ENCODE measurements at places on chromosomes 1 and 21.
A peak's percentile ranks its signal among the peaks of the same experiment; 100 is the strongest.

GRCh38 chr1:98496256-98496995 lies 165.1 kb upstream of the SNX7 start:
- DNase-seq: no peak

DNA sequence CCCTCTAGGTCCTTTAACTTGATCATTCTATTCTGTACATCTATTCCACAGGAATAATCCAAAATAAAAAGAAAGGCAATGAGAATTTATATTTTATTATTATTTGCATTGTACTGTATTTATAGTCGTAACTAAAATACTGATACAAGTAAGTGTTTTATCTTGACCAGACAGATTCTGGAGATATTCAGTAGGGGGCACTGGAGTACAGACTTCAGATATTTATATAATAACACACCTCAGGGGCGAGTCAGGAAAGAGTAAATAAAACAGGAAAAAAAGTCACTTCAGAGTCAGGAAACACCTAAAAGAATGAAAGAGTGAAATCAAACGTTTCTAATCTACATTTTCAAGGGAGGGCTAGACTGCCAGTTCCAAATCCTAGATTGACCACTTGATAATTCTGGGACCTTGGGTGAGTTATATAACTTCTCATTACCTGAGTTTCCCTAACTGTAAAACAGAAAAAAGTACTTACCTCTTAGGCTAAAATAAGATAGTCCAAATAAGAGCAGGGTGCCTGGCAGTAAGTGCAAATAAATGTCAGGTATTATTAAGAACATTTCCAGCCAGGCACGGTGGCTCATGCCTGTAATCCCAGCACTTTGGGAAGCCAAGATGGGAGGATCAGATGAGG lies 31.1 kb upstream of the MTF1 start:
- no peak for DNase-seq

DNA sequence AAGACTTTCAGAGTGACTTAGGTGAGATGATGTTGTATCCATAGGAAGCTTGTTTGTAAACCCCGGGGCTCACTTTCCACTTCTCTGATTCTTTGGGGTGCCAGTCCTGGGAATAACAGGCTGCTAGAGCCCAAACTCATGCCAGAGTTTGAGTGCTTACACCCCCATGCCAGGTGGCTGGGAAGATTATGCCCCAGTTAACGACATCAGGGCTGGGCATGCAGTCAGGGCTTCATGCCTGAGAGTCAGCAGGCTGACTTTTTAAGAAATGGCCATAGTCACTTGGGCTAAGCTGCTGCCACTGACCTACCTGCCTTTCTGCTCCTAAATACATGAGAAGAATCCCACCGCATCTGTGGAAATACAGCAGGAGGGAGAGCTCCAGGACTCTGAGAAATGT lies 425.6 kb upstream of the VAMP3 start:
- DNase-seq: no peak

- no peak for DNase-seq
Observed at GRCh38 chr1:78641558-78641957, 8.1 kb upstream of the IFI44 start.

DNA sequence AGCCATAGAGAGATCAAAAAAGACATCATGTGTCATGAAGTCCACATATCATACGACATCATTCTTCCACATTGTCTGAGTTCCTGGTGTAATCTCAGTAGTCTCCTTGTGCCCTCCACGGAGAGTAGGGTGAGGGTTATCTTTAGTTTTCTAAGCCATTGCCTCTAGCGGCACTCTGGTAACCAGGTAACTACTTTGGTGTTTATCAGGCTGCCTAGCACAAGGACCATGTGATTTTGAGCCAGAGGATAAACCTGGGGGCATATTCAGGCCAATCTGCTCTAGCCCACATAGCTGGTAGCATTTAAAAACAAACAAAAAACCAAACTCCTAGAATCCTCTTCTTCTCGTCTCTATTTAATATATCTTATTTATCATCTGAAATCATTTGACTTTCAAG lies 147.4 kb downstream of the GDAP2 start:
- DNase-seq: no peak

- DNase-seq: peak; percentile 53
Observed at GRCh38 chr1:206631085-206631509, 4.2 kb upstream of the DYRK3 start.

DNA sequence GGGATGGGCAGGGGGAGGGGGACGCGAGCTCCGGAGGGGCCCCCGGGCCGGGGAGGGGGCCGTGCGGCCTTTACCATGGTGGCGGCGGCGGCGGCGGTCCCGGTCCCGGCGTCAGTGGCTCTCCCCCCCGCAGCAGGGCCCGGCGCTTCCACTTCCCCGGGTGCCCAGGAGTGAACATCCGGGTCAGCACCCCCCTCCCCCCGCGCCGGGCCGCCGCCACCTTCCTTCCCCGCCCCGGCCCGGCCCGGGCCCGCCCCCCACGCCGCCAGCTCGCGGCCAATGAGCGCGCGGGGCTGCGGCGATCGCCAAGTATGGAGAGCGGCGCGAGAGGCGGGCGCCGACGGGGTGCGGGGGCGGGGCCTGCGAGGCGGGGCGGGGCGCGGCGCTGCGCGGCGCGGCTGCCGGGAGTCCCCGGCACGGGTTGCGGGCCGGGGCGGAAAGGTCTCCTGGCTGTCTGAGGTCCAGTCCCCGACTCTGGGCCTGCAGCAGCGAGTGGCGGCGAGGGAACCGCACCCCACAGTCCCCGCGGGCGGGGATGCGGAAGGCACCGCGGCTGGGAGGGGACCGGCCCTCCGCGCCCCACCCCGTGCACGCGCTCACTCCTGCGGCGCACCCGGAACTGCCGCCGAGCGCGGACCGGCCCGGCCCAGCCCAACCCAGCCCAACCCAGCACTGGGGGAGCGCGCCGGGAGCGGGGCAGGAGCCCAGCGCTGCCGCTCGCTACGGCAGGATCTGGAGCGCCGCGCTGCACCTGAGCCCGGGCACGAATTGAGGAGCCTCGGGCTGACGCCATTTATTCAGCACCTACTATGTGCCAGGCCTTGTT lies at the start of gene CAPZB:
Gene CAPZB, minus strand, starts transcription at position 178 of the 826 bp plus-strand sequence. Its CDS starts 101 bp downstream, at position 77.
- DNase-seq: no peak

All from non-pigmented ciliary epithelial cell (primary cell).